Heart right ventricle (tissue), 16 donors: ENCODE measurements at places on chromosomes 12 and 14. TPM values are rescaled to one million over a fixed set of nuclear protein-coding genes. Genes with fewer than 3 reads are reported as not detected.

- DNase-seq, result peak; percentile 31
Measured at GRCh38 chr12:29754235-29755189, 29.2 kb downstream of the TMTC1 start.

DNA sequence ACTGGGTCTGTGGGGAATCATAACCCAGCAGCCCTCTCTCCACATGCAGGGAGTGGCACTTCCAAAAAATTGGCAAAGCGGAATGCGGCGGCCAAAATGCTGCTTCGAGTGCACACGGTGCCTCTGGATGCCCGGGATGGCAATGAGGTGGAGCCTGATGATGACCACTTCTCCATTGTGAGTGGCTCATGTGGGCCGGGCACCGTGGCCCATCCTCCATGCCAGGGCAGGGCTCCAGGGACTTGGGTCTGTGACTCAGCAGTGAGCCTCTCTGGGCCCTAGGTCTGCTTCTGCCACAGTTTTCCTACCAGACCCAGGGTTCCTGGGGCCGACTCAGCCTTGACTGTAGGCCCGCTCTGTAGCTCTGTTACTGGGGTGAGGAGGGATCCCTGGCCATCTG is 2.2 kb downstream of the NPFF start:
- DNase-seq, result no peak

DNA sequence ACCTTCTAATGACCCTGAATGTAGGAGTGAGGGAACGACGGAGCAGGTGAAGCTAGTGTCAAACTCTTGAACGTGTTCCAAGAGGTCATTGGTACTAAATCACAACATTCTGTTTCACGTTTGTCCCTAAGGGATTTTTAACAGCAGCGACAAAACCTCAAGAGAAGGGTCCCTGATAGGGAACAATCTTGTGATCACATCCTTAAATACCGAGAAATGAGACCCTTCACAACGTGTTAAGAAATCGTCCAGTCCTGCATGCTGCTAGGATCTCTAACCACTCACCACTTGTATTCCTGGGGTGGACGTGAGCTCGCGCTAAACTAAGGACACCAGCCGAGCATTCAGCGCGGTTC is 134.1 kb upstream of the KRAS start:
- DNase-seq, result no peak

DNA sequence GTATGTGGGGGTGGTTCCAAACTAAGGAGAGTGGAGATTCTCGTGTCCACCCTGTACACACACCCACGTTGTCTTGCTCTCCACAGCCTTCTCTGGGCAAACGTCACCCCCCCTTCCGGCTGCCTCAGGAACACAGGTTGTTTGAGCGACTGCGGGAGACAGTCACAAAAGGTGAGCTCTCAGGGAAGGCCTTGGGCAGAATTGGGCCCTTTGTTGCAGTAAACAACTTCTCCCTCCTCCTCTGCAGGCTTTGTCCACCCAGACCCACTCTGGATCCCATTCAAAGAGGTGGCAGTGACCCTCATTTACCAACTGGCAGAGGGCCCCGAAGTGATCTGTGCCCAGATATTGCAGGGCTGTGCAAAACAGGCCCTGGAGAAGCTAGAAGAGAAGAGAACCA is 8.1 kb upstream of the GAPDH start:
- no peak for DNase-seq

DNA sequence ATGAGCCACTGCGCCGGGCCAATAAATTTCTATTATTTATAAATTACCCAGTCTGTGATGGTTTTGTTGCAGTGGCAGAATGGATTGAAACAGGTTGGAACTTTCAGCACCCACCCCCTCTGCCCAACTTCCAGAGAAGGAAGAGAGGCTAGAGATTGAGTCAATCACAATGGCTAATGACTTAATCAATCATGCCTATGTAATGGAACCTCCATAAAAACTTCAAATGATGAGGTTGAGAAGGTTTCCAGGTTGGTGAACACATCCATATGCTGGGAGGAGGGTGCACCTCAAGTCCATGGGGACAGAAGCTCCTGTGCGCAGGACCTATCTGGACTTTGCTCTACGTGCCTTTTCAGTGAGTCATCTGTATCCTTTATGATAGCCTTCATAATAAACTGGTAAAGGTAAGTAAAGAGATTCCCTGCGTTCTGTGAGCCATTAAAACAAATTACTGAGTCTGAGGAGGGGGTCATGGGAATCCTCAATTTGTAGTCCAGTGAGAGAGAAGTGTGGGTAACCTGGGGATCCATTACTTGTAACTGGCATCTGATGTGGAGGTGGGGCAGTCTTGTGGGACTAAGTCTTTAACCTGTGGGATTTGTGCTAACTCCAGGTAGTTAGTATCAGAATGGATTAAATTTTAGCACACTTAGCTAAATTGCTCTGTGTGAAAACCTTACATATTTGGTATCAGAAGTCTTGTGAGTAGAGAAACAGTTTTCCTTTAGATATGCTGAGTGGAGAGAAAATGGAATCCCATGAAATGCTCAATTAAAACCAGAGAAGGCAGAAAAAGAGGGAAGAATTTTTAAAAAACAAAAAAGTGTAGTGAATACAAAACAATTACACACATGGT is 11.7 kb upstream of the NGDN start:
- DNase-seq, result no peak

DNA sequence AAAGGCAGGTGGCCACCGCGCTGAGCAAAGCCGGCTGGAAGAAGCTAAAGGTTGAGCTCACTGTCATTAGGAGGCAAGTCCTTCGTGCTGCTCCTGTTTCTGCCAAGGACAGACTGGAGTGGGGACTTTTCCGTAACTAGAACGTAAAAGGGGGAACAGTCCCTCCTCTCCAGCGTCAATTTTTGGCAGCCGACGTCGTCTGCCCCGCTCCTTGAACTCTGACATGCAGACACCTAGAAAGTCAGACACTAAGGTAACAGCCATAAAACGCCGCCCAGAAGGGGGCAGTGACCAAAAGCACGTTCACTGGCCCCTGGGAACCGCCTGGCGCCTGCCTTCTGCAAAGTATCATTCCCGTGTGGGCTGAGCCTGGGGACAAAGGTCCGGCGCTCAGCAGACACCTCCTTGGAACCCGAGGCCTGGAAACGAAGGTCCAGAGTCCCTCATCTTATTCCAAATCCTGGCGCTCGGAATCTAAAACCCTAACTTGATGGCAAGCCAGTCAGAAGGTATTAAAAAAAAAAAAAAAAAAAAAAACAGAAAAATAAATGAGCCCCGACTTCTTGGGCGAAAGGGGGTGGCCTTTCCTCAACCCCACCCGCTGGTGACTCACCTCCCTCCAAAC is 1.1 kb upstream of the LRP1 start:
- peak; percentile 74 for DNase-seq

DNA sequence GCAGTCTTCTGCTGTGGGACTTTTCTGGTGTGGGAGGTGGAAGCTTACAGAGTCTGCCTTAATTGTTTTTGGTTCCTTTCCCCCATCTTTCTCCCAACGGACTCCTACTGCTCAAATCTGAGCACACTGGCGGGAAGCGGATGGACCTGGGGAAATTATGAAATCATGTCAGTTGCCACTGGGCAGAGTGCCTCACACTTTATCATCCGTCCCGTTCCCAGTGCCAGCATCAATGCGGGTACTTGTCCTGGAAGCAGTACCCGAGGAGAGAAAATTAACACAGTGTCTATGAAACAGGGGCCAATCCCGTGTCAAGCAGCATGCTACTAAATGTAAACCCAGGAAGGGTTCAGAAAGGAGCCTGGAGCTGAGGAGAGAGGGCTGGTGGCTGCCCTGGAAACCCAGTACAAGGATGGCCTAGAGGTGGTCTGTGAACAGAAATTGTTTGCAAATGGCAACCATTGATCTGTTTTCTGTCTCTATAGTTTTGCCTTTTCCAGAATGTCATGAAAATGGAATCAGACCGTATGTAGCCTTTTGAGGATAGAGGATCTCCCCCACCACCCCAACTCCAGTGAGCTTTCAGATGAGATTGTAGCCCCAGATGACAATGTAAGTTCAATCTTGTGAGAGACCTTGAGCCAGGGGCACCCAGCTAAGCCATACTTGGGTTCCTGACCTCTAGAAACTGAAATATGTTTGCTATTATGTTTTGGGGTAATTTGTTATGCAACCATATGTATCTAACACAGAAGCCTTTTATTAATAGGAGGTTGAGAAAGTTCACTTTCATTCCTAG is 908 bp upstream of the CDKL1 start:
- DNase-seq, result no peak

DNA sequence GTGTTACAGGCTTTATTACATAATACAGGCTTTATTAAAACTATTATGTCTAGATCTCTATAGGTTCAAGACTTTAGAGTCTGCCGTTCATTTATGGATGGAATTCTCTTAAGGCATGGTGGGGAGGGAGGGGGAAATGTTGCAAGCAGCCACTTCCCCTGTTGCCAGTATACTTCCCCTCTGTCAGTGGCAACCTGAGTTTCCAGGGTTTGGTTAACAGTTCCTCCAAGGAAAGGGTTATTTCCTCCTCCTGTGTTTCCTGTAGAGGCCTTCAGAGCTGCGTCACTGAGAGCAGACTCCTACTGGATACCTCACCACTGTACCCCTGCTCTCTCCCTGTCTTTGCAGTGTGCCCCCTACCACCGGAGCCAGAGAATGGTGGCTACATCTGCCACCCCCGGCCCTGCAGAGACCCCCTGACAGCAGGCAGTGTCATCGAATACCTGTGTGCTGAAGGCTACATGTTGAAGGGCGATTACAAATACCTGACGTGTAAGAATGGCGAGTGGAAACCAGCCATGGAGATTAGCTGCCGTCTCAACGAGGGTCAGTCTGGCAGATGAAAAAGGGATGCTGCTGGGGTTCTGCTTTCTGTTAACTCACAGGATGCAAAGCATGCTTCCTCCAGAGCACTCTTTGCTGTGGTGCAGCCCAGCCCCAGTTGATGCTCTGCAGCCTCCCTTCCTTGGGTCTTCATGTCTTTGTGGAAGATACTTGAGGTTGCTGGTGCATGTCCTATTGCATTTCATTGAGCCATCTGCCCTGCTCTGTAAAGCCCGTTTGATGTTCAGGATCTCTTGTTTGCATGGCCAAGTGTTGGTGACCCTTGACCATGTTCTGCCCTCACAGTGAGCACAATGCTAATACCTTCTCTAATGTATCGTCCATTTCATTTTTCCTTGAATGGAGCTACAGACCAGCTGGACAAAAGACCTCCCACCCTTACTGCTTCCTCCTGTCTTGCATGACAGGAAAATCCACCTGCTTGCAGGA is 63.6 kb upstream of the SRSF5 start:
- DNase-seq, result no peak

KIF5A gene
- 0.06 TPM for polyA plus RNA-seq

PLBD1 gene
- 6.4 TPM for polyA plus RNA-seq

KRT77 gene
- not detected for polyA plus RNA-seq

HCAR1 gene
- 0.07 TPM for polyA plus RNA-seq
